ENCODE measurements at places on chromosomes 5 and 9. TPM values are rescaled to one million over a fixed set of nuclear protein-coding genes. Genes with fewer than 3 reads are reported as not detected.

DNA sequence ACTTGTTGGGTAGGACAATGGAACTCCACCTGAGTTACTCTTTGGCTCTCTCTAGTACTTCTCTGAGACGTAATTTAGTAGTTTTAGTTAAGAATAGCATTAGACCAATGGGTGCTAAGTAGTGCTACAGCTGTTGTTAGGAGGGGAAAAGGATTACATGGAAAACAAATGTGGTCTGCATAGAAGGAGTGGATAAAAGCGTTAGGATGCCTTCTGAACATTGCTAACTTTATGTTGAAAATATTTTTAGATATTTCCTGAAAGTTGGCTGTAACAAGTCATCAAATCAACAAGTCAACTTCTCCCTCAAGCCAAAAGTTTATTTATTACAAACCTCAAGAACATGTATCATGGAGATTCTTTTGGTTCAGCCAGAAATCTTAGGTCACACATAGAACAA, 409.5 kb upstream of the MEF2C start:
- no peak overlapping the region for H3K4me3 ChIP-seq
- H3K27me3 ChIP-seq: no peaks in the 10 kb centered on the region
- DNase-seq: no peak
- no peak overlapping the region for H3K27ac ChIP-seq
- H3K36me3 ChIP-seq: no peaks in the 10 kb centered on the region
- no peaks in the 10 kb centered on the region for H3K4me1 ChIP-seq

- no peak for DNase-seq
- no peak overlapping the region for H3K4me3 ChIP-seq
- no peaks in the 10 kb centered on the region for H3K27me3 ChIP-seq
- no peak overlapping the region for H3K27ac ChIP-seq
- no peaks in the 10 kb centered on the region for H3K36me3 ChIP-seq
These were observed 46.7 kb upstream of the UBQLN1 start for GRCh38 chr9:83754383-83754977.

GRCh38 chr5:114319236-114319635, 42.6 kb upstream of the KCNN2 start:
- no peak overlapping the region for H3K27ac ChIP-seq
- no peak for DNase-seq
- H3K4me1 ChIP-seq: no peaks in the 10 kb centered on the region
- no peak overlapping the region for H3K4me3 ChIP-seq

- no peaks in the 10 kb centered on the region for H3K36me3 ChIP-seq
- H3K4me3 ChIP-seq: no peak overlapping the region
- H3K27me3 ChIP-seq: no peaks in the 10 kb centered on the region
- DNase-seq: no peak
- H3K4me1 ChIP-seq: no peaks in the 10 kb centered on the region
- H3K27ac ChIP-seq: no peak overlapping the region
These were observed 216.6 kb downstream of the TLE1 start for GRCh38 chr9:81472701-81473100.

GRCh38 chr5:91875196-91875779, 492.2 kb upstream of the ARRDC3 start:
- no peak for DNase-seq
- no peaks in the 10 kb centered on the region for H3K4me1 ChIP-seq
- H3K27ac ChIP-seq: no peak overlapping the region
- no peak overlapping the region for H3K4me3 ChIP-seq

DNA sequence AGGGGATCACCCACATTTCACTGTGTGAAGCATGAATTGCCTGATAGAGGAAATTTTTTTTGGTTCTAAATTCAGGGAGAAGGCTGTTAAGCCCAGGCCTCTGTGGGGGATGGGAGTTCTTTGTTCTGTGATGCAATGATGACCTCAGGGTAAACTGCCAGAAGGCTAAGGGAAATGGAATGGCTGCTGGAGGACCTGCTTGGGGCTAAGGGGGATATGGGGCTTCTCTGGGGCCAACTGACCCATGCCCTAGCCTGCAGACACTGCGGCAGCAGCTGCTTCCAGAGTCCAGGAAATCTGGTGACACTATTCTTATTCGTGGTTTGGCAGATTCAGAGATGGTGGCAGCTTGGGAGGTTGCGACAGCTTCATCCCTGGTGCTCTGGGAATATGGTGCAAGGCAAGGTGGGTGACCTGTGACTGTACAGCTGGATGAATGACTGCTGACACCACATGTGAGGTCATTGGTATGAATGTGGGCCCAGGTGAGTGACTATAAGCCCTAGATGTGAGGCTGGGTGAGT, 30.3 kb downstream of the VCP start:
- peaks cover 27% of the 10 kb centered on the region for H3K36me3 ChIP-seq
- no peak overlapping the region for H3K4me3 ChIP-seq
- H3K27me3 ChIP-seq: no peaks in the 10 kb centered on the region
- H3K27ac ChIP-seq: no peak overlapping the region

- peak; percentile 52 for DNase-seq
- no peak overlapping the region for H3K4me3 ChIP-seq
- no peaks in the 10 kb centered on the region for H3K27me3 ChIP-seq
- no peaks in the 10 kb centered on the region for H3K36me3 ChIP-seq
- H3K27ac ChIP-seq: no peak overlapping the region
These were observed 17.8 kb downstream of the RGS3 start for GRCh38 chr9:113481176-113481787.

GRCh38 chr5:126552614-126553013, 42.4 kb downstream of the ALDH7A1 start:
- no peak overlapping the region for H3K4me3 ChIP-seq
- H3K27me3 ChIP-seq: no peaks in the 10 kb centered on the region
- no peak for DNase-seq
- peaks cover 40% of the 10 kb centered on the region for H3K36me3 ChIP-seq
- H3K4me1 ChIP-seq: no peaks in the 10 kb centered on the region

GRCh38 chr5:131389096-131389868, 125.4 kb downstream of the CDC42SE2 start:
- H3K36me3 ChIP-seq: peaks cover 74% of the 10 kb centered on the region
- no peak overlapping the region for H3K27ac ChIP-seq
- H3K27me3 ChIP-seq: no peaks in the 10 kb centered on the region
- no peak overlapping the region for H3K4me3 ChIP-seq
- no peak for DNase-seq
- H3K4me1 ChIP-seq: no peaks in the 10 kb centered on the region

DNA sequence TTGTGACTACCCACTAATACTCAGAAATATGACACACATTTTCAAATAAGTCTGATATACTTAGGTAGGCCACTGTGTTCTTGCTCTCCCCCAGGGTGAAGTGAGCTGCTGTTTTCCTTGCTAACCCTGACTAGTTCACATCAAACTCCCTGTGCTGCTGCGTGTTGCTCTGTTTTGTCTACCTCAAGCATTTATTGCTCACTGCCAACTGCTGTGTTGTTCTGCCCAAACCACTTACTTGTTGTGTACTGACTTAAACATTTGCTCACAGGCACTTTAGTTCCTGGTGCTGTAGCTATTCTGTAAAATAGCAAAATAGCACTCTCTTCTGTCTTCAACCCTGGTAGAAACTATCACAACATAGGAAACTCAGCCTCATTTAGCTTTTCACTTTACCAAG, 255.7 kb downstream of the HCN1 start:
- H3K4me1 ChIP-seq: no peaks in the 10 kb centered on the region
- no peaks in the 10 kb centered on the region for H3K36me3 ChIP-seq
- no peak overlapping the region for H3K4me3 ChIP-seq
- no peaks in the 10 kb centered on the region for H3K27me3 ChIP-seq

GRCh38 chr5:36145311-36145710, 6.4 kb downstream of the LMBRD2 start:
- DNase-seq: no peak
- H3K27me3 ChIP-seq: no peaks in the 10 kb centered on the region
- H3K4me1 ChIP-seq: peaks cover 3% of the 10 kb centered on the region
- no peak overlapping the region for H3K4me3 ChIP-seq

- no peaks in the 10 kb centered on the region for H3K36me3 ChIP-seq
- no peaks in the 10 kb centered on the region for H3K27me3 ChIP-seq
- H3K27ac ChIP-seq: no peak overlapping the region
- peak; percentile 69 for DNase-seq
These were observed 3.0 kb upstream of the HRCT1 start for GRCh38 chr9:35903049-35903448.

- peak overlapping the region; percentile 59 for H3K27ac ChIP-seq
- no peak for DNase-seq
- H3K4me3 ChIP-seq: no peak overlapping the region
- H3K27me3 ChIP-seq: no peaks in the 10 kb centered on the region
These were observed 13.8 kb downstream of the UGCG start for GRCh38 chr9:111910428-111910827.

DNA sequence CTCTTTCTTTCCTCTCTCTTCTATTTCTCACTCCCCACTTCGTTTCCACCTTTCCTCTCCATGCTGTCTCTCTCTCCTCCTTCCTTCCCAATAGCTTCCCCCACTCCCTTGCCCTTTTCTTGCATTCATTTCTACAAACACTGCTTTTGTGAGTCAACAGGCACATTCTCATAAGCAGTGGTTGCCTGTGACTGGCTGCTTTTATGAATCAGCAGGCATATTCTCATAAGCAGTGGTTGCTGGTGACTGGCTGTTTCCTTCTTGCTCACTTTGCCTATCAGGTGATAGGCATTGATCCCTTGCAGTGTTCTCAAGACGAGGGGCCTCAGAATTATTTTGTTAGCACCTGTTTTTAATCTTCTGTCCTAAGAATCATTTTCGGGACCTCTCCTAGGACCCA, 116.1 kb upstream of the ACTBL2 start:
- no peaks in the 10 kb centered on the region for H3K36me3 ChIP-seq
- no peak overlapping the region for H3K4me3 ChIP-seq
- DNase-seq: no peak
- no peaks in the 10 kb centered on the region for H3K4me1 ChIP-seq
- H3K27me3 ChIP-seq: no peaks in the 10 kb centered on the region

GRCh38 chr9:5470816-5471215, 20.5 kb downstream of the CD274 start:
- H3K4me3 ChIP-seq: no peak overlapping the region
- no peak overlapping the region for H3K27ac ChIP-seq
- no peaks in the 10 kb centered on the region for H3K36me3 ChIP-seq

DNA sequence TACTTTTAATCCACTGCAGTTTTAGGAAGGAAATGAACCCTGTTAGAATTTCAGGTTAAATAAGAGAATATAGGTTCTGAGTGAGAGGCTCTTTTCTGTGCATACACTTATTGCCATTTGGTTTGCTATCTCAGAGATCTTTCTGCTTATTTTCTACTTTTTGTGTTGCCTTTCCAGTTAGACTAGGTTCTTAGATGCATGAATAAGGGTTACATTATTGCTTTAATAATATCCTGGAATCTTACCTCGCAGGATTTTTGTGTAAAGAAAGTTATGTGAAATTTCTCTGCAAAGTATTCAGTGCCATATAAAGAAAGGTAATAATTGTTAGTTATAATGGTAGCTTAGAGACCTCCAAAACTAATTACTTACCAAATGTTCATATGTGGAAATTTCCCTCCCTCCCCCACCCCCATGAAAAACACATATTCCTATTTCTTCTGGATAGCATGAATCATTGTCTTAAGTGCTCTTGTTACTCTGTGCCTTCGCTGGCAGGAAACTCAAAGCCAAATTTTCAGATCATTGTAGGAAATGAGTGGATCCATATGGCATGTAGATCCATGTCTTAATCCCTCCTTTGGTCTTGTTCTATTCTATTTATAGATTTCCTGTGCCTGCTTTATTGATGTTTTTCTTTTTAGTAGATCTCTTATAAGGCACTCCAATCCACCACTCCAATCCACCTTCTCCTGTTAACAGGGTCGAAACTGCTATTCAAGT, 2.7 kb upstream of the APBA1 start:
- peaks cover 5% of the 10 kb centered on the region for H3K4me1 ChIP-seq
- no peak overlapping the region for H3K27ac ChIP-seq
- H3K27me3 ChIP-seq: no peaks in the 10 kb centered on the region
- H3K36me3 ChIP-seq: no peaks in the 10 kb centered on the region
- DNase-seq: no peak
- H3K4me3 ChIP-seq: no peak overlapping the region

- no peak overlapping the region for H3K27ac ChIP-seq
- H3K36me3 ChIP-seq: no peaks in the 10 kb centered on the region
- no peaks in the 10 kb centered on the region for H3K4me1 ChIP-seq
- no peaks in the 10 kb centered on the region for H3K27me3 ChIP-seq
- H3K4me3 ChIP-seq: no peak overlapping the region
- no peak for DNase-seq
These were observed 227.8 kb downstream of the NSG2 start for GRCh38 chr5:174273325-174273724.

GRCh38 chr5:169050146-169050571, 250.8 kb downstream of the SLIT3 start:
- H3K4me1 ChIP-seq: no peaks in the 10 kb centered on the region
- H3K36me3 ChIP-seq: no peaks in the 10 kb centered on the region
- no peak for DNase-seq
- H3K27ac ChIP-seq: no peak overlapping the region

DNA sequence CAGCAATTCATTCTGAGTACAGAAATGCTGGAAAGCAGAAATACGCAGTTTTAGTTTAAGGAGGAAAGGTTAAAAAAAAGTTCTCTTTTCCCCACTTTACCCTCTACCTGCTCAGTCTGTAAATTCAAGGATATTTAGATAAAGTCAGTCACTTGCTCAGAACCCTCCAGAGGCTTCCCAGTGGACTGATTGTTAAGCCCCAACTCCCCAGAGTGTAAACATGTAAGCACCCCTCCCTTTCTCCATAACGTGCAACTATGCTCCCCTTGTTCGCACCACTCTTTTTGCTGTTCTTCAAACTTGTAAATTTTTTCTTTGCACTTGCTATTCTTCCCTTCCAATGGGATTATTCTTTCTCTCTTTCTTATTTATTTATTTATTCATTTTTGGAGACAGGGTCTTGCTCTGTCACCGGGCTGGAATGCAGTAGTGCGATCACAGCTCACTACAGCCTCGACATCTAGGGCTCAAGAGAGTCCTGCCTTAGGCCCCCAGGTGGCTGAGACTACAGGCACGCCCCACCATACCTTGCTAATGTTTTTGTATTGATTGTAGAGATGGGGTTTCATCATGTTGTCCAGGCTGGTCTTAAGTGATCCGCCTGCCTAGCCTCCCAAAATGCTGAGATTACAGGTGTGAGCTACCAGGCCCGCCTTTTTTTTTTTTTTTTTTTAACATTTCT, 32.5 kb upstream of the ERBIN start:
- H3K4me3 ChIP-seq: no peak overlapping the region
- no peaks in the 10 kb centered on the region for H3K36me3 ChIP-seq
- H3K4me1 ChIP-seq: no peaks in the 10 kb centered on the region
- DNase-seq: no peak
- no peaks in the 10 kb centered on the region for H3K27me3 ChIP-seq

GRCh38 chr5:35004200-35004599, 43.5 kb downstream of the AGXT2 start:
- no peaks in the 10 kb centered on the region for H3K36me3 ChIP-seq
- no peak for DNase-seq
- H3K4me1 ChIP-seq: no peaks in the 10 kb centered on the region
- H3K4me3 ChIP-seq: no peak overlapping the region
- no peaks in the 10 kb centered on the region for H3K27me3 ChIP-seq
- no peak overlapping the region for H3K27ac ChIP-seq

- no peaks in the 10 kb centered on the region for H3K27me3 ChIP-seq
- H3K4me1 ChIP-seq: no peaks in the 10 kb centered on the region
- H3K27ac ChIP-seq: no peak overlapping the region
- H3K36me3 ChIP-seq: no peaks in the 10 kb centered on the region
- H3K4me3 ChIP-seq: no peak overlapping the region
These were observed 181.6 kb downstream of the AOPEP start for GRCh38 chr9:94908011-94908563.

Gene CCDC192
- total RNA-seq: not detected

Gene PLAC8L1
- total RNA-seq: not detected

Gene HSPA9
- total RNA-seq: 221 TPM

Gene FREM1
- 35.4 TPM for total RNA-seq

Gene TMEM174
- total RNA-seq: not detected

Gene PDGFRB
- total RNA-seq: 37.9 TPM

Gene ACOT12
- total RNA-seq: 6.5 TPM

Gene PLCXD3
- total RNA-seq: 1.9 TPM

Gene LRRC19
- total RNA-seq: 6.6 TPM

Gene N4BP3
- 2.5 TPM for total RNA-seq

Gene BARX1
- not detected for total RNA-seq

All from Peyer's patch (tissue), 4 donors.